ENCODE measurements at places on chromosomes 4 and X.

DNA sequence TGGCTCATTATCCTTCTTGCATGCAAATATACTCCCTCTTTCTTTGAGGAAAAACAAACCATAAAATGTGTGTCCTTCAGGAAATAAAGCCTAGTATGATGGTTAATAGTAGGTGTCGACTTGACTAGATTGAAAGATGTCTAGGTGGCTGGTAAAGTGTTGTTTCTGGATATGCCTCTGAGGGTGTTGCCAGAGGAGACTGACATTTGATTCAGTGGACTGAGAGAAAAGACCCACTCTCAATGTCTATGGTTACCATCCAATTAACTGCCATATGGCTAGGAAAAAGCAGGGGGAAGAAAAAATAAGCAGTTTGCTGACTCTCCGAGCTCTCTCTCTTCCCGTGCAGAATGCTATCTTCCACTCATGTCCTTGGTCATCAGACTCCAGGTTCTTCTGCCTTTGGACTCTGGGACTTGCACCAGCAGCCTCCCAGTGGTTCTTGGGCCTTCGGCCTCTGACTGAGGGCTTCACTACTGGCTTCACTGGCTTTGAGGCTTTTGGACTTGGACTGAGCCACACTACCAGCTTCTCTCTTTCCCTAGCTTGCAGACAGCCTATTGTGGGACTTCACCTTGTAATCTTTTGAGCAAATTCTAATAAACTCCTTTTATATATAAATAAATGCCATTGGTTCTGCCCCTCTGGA, 532.1 kb upstream of the HTR2C start:
- no peak for DNase-seq

GRCh38 chr4:19293080-19293479, 958.6 kb upstream of the SLIT2 start:
- no peak for DNase-seq

DNA sequence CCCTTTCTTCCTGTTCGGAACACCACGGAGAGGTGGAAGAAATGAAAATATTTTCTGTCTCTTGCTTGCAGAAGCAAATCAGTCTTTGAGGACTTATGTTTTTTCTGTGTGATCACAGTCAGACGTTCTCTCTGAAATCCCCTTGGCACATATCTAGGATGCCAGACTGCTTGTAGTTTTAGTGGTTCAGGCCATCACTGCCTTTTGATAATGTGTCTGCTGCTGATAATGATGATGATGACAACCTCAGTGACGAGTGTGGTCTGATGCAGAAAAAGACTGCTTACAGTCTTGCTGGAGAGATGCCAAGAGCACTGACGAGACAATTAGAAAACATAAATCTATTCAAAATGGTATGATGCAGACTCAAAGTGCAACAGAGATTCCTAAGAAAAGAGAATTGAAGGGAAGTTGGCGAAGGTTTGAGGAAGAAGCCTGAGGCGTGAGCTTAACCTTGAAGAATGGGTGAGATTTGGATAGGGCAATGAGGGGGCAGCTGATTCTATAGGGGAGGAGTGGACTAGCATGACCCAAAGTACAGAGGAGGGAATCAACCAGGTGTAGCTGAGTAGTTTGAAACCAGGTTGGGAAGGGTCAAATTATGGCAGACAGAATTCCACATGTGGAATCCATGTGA, 7.9 kb downstream of the RAB33A start:
- no peak for DNase-seq

GRCh38 chrX:50407976-50408375, 62.6 kb downstream of the DGKK start:
- no peak for DNase-seq

GRCh38 chr4:132383571-132384199, 765.4 kb upstream of the PCDH10 start:
- no peak for DNase-seq

- no peak for DNase-seq
Observed at GRCh38 chr4:55444827-55445226, 49.1 kb downstream of the TMEM165 start.

GRCh38 chr4:7539186-7539585, 104.5 kb upstream of the PSAPL1 start:
- DNase-seq: no peak

Measured in activated CD8-positive, alpha-beta memory T cell treated with anti-CD3 and anti-CD28 coated beads, Interleukin-2, amount 50 U/mL, for 4 hours (primary cell).